Motor neuron (in vitro differentiated cells): ENCODE measurements at places on chromosomes 2 and 18. TPM values are rescaled to one million over a fixed set of nuclear protein-coding genes. Genes with fewer than 3 reads are reported as not detected.

Gene ASIC4
- 83.2 and 84.3 TPM in 2 replicates for total RNA-seq

Gene PLB1
- 0.49 and 0.88 TPM in 2 replicates for total RNA-seq

Gene OBSL1
- 50.4 and 57.9 TPM in 2 replicates for total RNA-seq

Gene ANO7
- total RNA-seq = 0.54 and 1.5 TPM in 2 replicates

Gene ROCK2
- 18.0 and 18.9 TPM in 2 replicates for total RNA-seq

Gene CRYGC
- not detected in 2 replicates for total RNA-seq
